ENCODE measurements at places on chromosomes 7 and 10. TPM values are rescaled to one million over a fixed set of nuclear protein-coding genes. Genes with fewer than 3 reads are reported as not detected.

- DNase-seq: no peak
- H3K27ac ChIP-seq: no peak overlapping the region
- H3K27me3 ChIP-seq: no peaks in the 10 kb centered on the region
- H3K4me1 ChIP-seq: no peaks in the 10 kb centered on the region
These were observed 706.0 kb upstream of the AUTS2 start for GRCh38 chr7:68892236-68892635.

The BHLHA15 gene
- not detected for total RNA-seq

- no peak for DNase-seq
- H3K4me3 ChIP-seq: peak overlapping the region; percentile 88
- no peaks in the 10 kb centered on the region for H3K4me1 ChIP-seq
- H3K27ac ChIP-seq: no peak overlapping the region
- H3K36me3 ChIP-seq: no peaks in the 10 kb centered on the region
These were observed 867 bp downstream of the ATP6V0E2 start for GRCh38 chr7:149874644-149875028.

- no peak overlapping the region for H3K4me3 ChIP-seq
- H3K27me3 ChIP-seq: no peaks in the 10 kb centered on the region
- DNase-seq: no peak
- H3K36me3 ChIP-seq: no peaks in the 10 kb centered on the region
- H3K27ac ChIP-seq: no peak overlapping the region
These were observed 33.9 kb downstream of the ECHDC3 start for GRCh38 chr10:11776080-11776479.

- no peaks in the 10 kb centered on the region for H3K36me3 ChIP-seq
- DNase-seq: peak; percentile 40
- H3K4me1 ChIP-seq: no peaks in the 10 kb centered on the region
- H3K4me3 ChIP-seq: no peak overlapping the region
These were observed 115.2 kb downstream of the GRID1 start for GRCh38 chr10:86251426-86251825.

The PFKFB3 gene
- total RNA-seq: 29.3 TPM

- no peaks in the 10 kb centered on the region for H3K36me3 ChIP-seq
- H3K27me3 ChIP-seq: no peaks in the 10 kb centered on the region
- peak overlapping the region; percentile 38 for H3K27ac ChIP-seq
- no peak for DNase-seq
- no peak overlapping the region for H3K4me3 ChIP-seq
These were observed 88.0 kb downstream of the PDGFA start for GRCh38 chr7:431658-432111.

GRCh38 chr7:81053623-81054022, 134.8 kb upstream of the SEMA3C start:
- H3K4me1 ChIP-seq: no peaks in the 10 kb centered on the region
- no peak for DNase-seq
- no peaks in the 10 kb centered on the region for H3K36me3 ChIP-seq
- no peak overlapping the region for H3K4me3 ChIP-seq
- no peak overlapping the region for H3K27ac ChIP-seq

- DNase-seq: no peak
- H3K36me3 ChIP-seq: peaks cover 31% of the 10 kb centered on the region
- H3K4me3 ChIP-seq: no peak overlapping the region
- no peaks in the 10 kb centered on the region for H3K4me1 ChIP-seq
- H3K27ac ChIP-seq: no peak overlapping the region
These were observed 81.6 kb downstream of the DNAJB6 start for GRCh38 chr7:157418204-157419034.

DNA sequence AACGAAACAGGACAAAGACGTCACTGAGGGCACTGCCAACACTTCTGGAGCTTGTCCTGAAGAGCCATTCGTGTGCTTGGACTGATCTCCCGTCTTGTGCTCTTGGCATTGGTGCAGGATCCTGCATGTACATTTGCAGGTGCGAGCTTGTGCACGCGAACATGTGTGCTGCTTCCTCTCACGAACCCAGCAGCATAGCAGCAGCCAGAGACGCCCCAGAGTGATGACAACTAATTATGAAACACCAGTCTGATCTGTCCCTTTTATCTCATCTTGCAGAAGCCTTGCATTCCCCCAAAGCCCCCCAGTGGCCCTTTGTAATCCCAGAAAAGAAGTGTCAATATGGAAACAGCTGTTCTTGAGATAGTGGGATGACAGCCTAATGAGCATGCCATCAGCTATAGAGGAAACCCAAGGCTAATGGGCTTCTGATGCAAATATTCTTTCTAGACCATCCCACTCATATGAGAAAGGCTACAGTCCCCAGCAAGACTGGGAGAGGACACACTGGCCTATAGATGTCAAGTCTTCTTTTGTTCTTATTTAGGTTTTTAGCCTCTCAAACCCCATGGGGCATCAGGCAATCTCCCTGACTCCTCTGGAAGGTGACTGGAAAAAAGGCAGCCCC, 310.6 kb downstream of the FRMD4A start:
- H3K36me3 ChIP-seq: no peaks in the 10 kb centered on the region
- no peak for DNase-seq
- no peak overlapping the region for H3K27ac ChIP-seq
- H3K4me1 ChIP-seq: no peaks in the 10 kb centered on the region
- H3K27me3 ChIP-seq: no peaks in the 10 kb centered on the region
- no peak overlapping the region for H3K4me3 ChIP-seq

- DNase-seq: no peak
- no peaks in the 10 kb centered on the region for H3K36me3 ChIP-seq
These were observed 89.7 kb upstream of the FAM20C start for GRCh38 chr7:102721-103120.

The TWIST1 gene
- 1.8 TPM for total RNA-seq
